Motor neuron (in vitro differentiated cells): ENCODE measurements at places on chromosomes 7 and 10. TPM values are rescaled to one million over a fixed set of nuclear protein-coding genes. Genes with fewer than 3 reads are reported as not detected.

DNA sequence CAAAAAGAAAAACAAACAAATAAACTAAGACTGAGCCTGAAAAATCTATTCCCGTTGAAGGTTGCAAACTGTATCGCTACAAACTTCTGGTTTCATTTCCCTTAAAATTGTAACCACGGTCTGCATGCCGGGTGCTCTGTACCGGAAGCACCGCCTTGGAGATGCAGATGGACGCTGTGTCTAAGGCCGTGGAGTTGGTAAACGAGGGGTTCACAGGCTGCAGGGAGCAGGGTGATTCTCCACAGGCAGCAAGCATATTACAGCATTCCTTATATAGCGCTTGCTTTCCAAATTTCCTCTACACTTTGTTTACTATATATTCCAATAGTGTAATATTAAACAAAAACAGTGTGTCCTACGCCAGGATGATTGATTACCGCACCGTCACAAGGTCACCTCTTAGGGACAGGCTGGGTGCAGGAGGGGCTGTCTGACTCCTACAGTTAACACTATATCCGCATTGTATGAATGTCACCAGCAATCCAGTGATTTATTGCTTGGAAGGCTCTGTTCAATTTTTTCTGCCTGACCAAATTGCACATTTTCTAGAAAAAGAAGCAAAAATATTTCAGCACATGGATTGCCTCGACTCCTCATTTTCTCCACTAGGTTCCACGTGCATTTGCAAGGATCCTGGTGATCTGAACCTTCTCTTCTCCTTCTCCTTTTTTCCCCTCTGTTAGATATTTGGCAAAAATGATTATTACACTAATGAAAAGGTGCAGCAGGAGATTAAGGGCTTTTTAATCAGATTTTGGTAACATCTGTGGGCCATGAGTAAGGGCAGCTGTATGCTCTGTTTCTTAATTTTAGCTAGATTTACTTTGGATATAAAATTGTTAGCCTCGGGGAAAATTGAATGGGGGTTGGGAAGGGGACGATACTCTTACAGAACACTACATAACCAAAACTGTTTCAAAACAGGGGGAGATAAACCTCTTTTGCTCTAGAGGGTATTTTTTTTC, 325.8 kb upstream of the MGMT start:
- peak; percentile 84 for ATAC-seq

DNA sequence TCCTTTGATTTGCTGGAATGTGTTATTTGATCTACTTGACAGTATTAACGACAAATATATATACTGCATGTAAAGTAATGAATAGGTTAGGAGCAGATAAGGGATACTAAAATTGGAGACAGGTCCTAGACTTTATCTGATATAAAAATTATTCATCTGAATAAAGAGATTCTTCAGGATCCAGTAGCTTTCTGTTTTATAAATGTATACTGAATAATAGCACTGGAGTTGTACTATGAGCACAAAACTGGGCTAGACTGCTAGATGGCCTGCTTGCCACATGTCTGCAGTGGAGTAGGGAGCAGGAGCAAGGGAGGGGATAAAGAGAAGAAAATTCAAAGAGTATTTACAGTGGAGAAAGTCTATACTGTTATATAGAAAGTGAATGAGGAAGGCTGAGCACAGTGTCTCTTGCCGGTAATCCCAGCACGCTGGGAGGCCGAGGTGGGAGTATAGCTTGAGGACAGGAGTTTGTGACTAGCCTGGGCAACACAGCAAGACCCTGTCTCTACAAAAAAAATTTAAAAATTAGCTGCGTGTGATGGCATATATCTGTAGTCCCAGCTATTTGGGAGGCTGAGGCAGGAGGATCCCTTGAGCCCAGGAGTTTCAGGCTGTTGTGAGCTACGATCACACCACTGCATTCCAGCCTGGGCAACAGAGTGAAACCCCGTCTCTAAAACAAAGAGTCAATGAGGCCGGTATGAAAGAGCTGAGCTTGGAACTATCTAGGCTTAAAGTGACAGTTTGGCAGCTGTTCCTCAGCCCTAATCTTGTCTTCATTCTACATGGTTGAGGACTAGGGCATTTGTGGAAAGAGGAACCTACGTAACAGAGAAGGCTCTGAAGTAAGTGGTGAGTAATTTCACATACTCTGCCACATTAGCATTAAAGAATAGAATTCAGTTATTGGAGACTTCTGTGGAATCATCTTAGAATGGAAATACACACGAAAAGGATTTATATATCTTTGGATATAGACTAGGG, 41.8 kb downstream of the CD36 start:
- no peak for ATAC-seq

- peak; percentile 18 for ATAC-seq
Observed at GRCh38 chr10:101287997-101288635, 58.9 kb upstream of the LBX1 start.

CYTH3 gene
- total RNA-seq, result 9.1 and 10.0 TPM in 2 replicates

TDRD1 gene
- 0.05 TPM in 1 of 2 replicates, not detected in the other for total RNA-seq
